Esophagus squamous epithelium (tissue), 5 donors: ENCODE measurements at places on chromosomes 6 and 20.

DNA sequence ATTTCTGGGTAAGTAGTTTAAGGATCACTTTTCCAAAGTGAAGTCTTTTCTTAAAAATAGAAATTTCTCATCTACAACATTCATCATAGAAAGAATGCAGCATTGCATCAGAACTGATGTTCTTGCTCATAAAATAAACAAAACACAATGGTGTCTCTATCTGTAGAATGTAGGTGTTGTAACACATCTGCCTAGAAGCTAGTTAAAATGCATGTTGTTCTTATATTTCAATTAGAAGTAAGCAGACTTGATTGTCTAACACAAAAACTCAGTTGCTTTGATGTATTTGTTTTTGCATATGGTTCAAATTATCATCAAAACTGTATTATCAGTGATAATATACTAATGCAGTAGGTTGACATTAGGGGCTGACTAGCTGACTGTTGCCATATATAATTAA is 654.7 kb upstream of the FLRT3 start:
- DNase-seq, result no peak

- DNase-seq, result no peak
Measured at GRCh38 chr20:16477632-16478031, 95.6 kb downstream of the KIF16B start.

DNA sequence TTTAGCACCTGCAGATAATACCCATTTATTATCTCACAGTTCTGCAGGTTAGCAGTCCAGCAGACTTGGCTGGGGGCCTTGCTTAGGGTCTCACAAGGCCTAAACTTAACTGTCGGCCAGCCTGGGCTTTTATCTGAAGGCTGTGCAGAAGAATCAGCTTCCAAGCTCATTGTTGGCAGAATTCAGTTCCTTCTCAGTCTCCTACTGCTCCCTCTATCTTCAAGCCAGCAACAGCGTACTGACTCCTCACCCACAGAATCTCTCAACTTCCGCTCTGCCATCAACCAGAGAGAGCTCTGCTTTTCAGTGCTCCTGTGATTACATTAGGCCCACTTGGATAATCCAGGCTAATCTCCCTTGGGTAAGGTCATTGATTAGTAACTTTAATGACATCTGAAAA is 30.2 kb upstream of the NHSL1 start:
- no peak for DNase-seq

DNA sequence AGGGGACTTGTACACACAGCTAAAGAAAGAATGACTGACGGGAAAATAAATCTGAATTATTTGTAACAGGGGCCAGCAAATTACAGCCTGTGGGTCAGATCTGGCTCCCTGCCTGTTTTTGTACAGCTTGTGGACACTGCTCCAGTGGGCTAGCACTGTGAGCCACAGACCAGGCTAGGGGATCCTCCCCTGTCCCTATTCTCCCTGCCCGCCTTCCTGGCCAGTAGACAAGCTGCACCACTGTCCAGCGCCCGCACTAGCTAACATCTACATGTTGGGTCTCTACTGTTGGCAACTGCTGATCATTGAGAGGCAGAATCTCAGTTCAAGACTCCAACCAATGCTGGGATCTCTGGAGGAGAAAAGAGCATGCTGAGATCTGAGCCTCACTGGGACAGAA is 10.7 kb downstream of the OSER1 start:
- DNase-seq, result no peak

- DNase-seq, result no peak
Measured at GRCh38 chr20:39602649-39603048, 640.5 kb downstream of the DHX35 start.

DNA sequence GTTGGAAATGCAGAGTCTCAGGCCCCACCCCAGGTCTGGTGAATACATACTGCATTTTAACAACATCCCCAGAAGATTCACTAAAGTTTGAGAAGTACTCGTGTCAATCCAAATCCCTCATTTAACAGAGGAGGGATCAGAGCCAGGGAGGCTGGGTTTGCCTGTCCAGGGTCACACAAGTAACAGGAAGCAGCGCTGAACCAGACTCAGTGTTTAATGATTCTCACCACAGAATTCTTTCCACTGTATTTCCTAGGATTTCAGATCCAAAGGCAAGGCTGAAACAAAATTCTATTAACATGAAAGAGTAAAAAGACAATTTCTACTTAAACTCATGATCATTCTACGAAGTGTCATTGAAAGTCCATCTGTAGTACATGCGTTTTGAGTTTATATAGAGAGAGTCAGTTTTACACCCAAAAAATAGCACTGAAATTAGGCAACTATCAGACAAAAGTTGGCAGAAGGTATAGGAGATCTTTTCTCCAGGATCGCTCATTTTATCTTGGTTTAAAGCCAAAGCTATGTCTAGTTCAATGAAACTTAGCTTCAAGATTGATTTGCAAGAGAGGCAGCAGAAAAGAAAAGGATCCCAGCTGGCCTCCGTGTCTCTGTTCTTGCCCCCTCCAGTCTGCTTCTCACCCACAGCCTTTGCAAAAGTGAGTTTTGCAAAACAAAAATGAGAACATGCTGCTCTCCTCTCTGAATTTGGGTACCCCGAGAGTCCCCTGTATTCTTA is 6.0 kb upstream of the AGPAT4 start:
- no peak for DNase-seq

DNA sequence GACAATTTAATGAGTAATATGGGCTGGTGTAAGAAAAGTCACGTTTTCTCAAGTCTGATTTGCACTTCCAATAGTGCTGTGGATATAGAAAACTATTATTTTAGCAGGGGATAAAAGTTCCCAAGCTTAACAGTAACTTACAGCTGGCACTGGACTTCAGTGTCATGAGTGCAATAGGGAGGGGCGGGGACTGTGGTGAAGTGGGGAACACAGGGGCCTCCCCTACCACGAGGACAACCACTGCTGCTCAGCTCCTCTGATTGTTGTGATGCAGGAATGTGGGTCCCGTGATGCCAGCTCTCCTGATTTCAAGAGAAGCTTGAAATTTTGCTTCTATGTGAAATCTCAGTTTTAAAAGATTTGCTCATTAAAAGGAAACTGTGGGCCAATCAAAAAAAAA is 24.0 kb downstream of the SLC13A3 start:
- DNase-seq, result no peak

- no peak for DNase-seq
Measured at GRCh38 chr6:115948751-115949150, 111.9 kb downstream of the FRK start.

DNA sequence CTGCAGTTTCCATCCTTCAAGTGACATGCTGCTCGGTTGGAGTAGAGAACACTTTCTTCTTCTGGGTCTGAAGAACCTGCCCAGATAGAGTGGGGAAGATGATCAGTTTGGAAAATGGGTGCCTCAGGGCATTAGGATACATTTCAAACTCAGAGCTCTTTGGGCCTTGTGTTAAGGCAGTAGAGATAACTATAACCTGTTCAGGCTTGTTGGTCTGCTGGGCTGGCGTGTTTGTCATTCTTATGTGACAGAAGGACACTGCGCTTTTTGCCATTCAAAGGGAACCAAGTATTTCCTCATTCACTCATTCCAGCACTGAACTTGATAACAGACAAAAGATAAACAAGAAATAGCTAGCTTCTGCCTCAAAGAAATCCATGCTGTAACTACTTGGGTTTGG is 3.8 kb downstream of the TOMM34 start:
- no peak for DNase-seq
